Left renal pelvis (tissue), 4 donors: ENCODE measurements at places on chromosomes 13 and 19. TPM values are rescaled to one million over a fixed set of nuclear protein-coding genes. Genes with fewer than 3 reads are reported as not detected.

The ARL11 gene
- 0.27 TPM for polyA plus RNA-seq

GRCh38 chr13:99308471-99309087 lies 1.4 kb upstream of the GPR183 start:
- DNase-seq: no peak

GRCh38 chr13:110236831-110237261 lies 70.1 kb downstream of the COL4A1 start:
- no peak for DNase-seq

The IGFL4 gene
- polyA plus RNA-seq: 0.16 TPM

- DNase-seq: no peak
Observed at GRCh38 chr19:49624967-49625910, 14.7 kb downstream of the RRAS start.

GRCh38 chr13:106376401-106377112 lies 158.9 kb downstream of the EFNB2 start:
- DNase-seq: no peak

The FUT3 gene
- 0.14 TPM for polyA plus RNA-seq

The FRY gene
- 14.2 TPM for polyA plus RNA-seq

DNA sequence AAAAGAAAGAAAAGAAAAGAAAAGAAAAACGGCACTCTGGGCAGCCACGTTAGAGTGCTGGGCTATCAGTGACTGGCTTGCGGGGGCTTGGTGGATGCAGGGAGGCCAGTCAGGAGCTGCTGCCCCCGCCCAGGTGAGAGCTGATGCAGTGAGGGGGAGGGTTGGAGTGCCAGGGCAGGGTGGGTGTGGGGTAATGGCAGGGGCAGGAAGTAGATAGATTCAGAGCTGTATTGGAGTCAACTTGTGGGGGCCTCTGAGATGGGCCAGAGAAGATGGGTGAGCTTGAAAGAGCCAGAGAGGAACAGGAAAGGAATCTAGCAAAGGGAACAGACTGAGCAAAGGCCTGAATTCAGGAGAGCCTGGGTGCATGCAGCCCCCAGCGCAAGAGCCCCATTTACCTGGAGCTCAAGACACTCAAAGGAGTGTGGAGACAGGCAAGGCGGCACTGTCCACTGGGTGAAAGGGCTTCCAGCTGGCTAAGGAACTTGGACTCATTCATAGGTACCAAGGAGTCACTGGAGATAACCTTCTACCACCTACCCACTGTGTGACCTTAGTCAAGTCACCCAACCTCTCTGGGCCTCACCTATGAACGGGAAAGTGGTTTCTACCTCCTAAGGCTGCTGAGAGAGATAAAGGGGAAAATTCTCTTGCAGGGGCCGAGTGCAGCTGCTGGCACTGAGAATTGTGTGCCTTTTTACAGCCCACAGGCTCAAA lies 20.2 kb downstream of the VSTM2B start:
- DNase-seq: no peak

The FGF22 gene
- polyA plus RNA-seq: 0.49 TPM

The ADM5 gene
- 1.5 TPM for polyA plus RNA-seq

DNA sequence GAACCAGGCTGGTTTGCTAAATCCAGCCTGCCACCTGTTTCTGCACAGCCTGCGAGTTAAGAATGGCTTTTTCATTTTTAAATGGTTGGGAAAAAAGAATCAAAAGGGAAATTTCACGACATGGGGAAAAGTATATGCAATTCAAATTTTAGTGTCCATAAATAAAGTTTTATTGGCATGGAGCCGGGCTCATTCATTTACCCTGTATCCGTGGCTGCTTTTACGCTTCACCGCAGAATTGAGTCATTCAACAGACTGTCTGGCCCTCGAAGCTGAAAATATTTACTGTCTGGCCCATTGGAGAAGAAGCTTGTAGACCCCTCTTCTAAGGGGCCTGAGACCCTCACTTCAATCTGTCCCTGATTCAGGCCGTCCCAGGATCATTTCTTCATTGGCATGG lies 26.1 kb downstream of the IER2 start:
- DNase-seq: no peak

- peak; percentile 19 for DNase-seq
Observed at GRCh38 chr19:16778796-16779411, 50.3 kb upstream of the SIN3B start.

- DNase-seq: no peak
Observed at GRCh38 chr19:13794398-13794756, 866 bp upstream of the ZSWIM4 start.

DNA sequence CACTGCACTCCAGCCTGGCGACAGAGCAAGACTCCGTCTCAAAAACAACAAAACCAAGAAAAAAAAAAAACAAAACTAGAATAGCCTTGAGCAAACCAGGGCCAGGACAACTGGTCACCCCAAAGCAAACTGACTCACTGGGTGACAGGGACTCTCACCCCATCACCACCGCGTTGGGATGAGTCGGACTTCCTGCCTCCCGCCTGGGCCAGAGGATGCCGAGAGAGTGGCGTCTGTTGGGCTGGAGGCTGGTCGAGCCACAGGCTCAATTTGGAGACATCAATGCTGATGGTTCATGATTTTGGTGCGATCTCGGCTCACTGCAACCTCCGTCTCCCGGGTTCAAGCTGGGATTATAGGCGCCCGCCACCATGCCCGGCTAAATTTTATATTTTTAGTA lies 11.6 kb downstream of the TMPRSS9 start:
- no peak for DNase-seq

DNA sequence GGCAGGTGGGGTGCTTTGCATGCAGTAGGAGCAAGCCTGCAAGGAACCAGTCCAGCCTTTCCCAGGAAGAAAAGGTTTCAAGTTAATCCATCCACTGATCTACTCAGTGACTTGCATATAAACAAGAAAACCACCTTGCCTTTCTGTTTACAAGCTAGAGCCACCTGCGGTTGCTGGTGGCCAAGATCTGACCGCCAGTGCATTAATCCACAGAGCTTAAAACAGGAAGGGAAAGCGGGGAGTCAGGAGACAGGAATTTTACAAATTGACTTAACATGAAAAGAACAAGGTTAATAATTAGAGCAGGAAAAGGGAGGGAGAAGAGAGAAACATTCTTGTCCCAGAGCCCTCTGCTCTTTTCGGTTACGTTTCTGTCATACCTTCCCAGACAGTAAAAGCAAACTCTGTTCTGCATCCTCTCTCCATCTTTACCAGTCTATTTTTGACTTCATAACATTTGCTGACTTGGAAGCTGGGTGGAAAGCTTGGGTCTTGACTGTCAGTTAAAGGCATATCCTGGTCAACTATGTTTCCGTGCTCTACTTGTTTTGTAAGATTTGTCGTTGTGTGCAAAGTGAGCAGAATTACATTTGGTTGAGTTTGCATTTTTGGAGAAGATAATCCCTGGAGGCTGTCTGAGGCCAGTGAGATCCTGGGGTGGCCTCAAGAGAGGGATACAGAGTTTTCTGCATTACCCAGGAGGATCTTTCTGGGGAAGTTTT lies 760.6 kb downstream of the EFNB2 start:
- DNase-seq: peak; percentile 21

- no peak for DNase-seq
Observed at GRCh38 chr19:2731181-2731995, 8.4 kb downstream of the SLC39A3 start.

DNA sequence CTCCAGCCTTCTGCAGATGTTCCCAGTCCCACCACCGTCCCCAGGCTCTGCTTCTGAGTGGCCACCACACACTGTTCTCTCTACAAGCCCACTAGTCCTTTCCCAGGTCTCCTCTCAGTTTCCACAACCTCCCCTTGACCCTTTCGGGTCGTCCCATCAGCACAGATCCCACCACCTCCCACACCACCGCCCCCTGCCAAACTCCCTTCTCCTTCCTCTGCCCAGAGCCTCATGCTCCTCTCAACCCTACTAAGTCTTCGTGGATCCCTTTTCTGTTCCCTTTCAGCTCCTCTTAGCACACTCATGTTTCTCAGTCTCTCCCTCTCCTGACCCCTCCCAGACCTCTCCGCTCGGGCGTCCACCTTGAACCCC lies 1.9 kb downstream of the NAPA start:
- no peak for DNase-seq

GRCh38 chr13:48511621-48512230 lies 21.2 kb downstream of the RCBTB2 start:
- DNase-seq: no peak

DNA sequence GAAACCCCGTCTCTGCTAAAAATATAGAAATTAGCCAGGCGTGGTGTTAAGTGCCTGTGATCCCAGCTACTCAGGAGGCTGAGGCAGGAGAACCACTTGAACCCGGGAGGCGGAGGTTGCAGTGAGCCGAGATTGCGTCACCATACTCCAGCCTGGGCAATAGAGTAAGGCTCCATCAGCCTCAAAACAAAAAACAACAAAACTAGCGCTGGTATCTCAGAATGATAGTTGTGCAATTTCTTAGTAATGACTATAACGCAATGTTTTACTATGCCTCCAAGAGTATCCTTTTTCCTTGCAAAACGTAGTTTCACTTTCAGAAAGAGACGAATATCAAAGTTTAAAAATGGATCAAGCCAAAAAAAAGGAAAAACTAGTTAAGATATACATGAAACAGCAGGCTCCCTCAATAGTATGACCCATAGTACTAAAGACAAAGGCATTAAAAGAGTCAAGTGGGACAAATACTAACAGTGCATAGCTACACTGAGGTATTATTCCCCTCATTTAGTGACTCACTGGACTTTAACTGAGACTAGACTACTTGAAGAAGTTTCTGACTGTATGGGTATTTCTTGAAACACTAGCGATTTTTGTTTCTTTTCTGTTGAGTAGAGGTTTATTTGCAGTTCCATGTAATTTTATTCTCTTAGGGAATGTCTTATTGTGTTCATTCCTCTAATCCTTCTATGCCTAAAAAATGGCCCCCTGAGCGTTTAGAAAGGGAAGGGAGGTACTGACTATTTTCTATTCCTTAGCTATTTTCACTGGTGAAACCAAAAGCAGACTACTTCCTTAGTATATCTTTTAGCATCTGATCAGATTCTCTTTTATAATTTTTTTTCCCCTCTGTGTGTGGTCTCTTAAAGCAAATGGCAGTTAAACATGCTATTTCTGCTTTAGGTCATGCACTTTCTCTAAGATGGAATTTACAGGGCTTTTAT lies 10.4 kb upstream of the ITM2B start:
- DNase-seq: no peak

- DNase-seq: no peak
Observed at GRCh38 chr13:45702088-45702487, at the start of gene CBY2. TSS of gene CBY2 (plus strand) at chr13:45702320. CDS start at chr13:45702391, 71 bp downstream.

The PRTN3 gene
- 1.3 TPM for polyA plus RNA-seq

- no peak for DNase-seq
Observed at GRCh38 chr19:8355631-8356402, 8.1 kb upstream of the ANGPTL4 start.

The FAM124A gene
- polyA plus RNA-seq: 4.6 TPM

The OR7A5 gene
- polyA plus RNA-seq: not detected

DNA sequence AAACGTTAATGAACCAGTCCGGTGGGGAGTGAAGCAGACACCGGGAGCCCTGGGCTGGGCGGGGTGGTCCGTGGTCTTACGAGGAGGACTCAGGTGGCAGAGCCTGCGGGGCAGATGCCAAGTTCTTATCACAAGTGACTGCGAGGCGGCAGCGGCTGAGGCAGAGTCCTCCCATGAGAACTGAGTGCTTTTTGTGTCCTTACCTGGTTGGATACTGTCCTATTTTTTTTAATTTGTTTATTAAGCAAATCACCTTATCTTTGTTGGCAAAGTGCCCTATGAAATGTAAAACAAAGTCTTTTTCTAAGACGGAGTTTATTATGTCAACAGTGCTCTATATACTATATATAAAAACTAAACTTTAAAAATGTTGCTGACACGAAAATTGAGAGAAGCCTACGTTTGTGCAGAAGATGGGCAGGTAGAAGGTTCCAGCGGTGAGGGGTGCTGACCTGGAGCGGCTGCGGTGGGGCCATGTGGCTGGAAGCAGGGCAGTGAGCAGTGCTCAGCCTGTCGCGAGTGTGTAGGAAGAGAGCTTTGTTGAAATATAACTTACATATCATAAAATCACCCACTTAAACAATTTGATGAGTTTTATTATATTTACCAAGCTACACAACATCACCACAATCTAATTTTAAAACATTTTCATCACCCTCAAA lies 82.2 kb downstream of the ATP11A start:
- no peak for DNase-seq

DNA sequence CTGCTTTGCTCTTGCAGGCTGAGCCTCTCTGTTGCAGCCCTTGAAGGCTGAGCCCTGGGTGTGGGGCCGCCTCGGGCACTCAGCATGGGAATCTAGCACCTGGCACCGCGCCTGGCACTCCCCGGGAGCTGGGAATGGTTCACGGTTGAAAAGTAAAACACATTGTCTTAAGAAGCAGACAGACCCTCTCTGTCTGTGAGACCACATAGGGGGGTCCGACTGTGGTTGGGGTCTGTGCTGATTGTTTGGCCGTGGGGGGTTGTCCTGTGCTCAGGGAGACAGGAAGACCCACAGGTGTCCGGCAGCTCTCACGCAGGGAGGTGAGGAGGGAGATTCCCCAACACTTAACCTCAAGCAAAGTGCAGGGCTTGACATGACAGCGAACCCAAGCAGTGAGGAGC lies 64.8 kb downstream of the SOX1 start:
- DNase-seq: no peak

DNA sequence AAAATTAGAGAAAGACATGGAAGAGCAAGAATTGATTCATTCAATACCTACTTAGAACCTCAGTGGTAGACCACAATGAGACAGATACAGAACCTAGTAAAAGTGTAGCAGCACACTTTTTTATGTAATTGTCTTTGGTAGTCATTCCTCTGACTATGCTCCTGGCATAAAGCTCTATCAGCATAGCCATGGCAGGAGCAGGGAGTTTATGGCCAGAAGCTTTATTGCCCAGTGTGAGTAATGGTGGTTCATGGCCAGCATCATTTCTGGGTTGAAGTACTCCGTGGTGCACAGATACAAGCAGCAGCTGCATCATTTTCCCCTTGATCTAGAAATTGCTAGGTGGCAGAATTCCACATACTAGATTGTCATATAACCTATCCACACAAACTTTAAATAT lies 352.6 kb downstream of the TBC1D4 start:
- DNase-seq: no peak

DNA sequence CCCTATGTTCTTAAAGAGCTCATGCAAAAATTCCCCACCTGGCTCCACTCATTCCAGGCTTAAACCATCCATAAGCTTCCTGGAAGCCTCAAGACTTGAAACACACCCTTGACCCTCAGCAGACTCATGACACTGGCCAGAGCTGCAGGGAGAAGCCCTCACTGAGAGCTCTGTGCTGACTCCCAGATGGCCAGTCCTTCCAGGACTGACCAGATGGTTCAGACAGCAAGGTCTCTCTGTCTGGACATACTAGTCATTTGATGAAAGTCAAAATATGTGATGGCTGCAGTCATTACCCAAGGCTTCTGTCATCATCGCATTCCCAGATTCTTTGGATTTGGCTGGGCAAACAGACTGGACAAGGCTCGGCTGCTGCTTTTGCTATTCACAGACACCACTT lies 397.4 kb downstream of the FOXO1 start:
- no peak for DNase-seq

DNA sequence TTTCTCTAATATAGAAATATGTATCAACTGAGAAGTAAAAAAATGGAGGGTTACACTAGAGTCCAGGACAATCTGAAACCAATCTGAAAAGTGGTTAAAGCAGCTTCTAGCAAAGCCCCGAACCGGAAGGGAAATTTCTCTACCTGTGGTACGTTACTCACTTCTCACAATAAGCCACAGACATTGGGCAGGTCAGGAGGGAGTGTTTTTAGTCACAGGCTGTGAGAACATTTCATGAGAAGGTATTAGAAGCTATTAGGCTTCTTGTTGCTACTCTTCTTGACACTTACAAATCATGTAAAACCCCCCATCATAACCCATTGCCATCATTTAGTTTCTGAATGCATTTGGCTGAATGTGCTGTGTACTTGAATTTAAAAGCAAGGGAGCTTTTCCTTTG lies 120.9 kb downstream of the NUFIP1 start:
- no peak for DNase-seq

- no peak for DNase-seq
Observed at GRCh38 chr13:57629821-57630235, 1.7 kb upstream of the PCDH17 start.

The FBXO17 gene
- 40.2 TPM for polyA plus RNA-seq
